ENCODE measurements at places on chromosomes 5 and 9.

DNA sequence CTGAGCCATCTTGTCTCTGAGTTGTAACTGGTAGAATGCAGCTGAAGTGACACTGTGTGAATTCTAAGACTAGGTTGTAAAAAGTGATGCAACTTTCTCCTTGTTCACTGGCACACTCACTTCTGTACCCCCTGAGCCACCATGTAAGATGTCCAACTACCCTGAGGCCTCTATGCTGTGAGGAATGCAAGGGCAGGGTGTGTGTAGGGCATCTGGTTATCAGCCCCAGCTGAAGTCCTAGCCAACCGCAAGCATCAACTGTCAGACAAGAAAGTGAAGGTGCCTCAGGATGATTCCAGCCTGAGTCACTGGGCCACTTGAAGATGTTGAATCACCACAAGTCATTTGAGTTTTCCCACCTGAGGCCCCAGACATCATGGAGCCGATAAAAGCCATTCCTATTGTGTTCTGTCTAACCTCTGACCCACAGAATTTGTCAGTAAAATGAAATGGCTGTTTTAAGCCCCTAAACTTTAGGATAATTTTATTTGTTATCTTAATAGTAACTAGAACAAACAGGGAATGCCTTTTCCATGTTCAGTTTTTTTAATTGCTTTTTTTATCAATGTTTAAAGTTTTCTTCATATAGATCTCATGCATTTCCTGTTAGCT, 18.7 kb upstream of the RHOBTB3 start:
- no peak for DNase-seq

DNA sequence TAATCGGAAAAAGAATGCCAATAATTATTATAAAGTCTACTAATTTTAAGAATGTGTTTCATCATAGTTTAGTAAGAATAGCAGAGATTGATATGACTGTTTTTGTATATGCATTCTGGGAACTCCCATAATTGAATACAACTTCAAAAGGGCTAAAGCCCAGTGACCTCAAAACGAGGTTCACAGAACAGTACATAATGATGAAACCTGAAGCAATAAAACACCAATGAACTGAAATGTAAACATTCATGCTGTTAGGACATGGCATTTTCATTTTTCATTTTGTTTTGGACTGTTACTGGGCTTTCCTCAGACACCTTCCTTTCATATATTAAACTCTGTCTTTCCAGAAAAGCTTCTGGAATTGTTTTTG, 684 bp upstream of the JMY start:
- DNase-seq, result no peak

DNA sequence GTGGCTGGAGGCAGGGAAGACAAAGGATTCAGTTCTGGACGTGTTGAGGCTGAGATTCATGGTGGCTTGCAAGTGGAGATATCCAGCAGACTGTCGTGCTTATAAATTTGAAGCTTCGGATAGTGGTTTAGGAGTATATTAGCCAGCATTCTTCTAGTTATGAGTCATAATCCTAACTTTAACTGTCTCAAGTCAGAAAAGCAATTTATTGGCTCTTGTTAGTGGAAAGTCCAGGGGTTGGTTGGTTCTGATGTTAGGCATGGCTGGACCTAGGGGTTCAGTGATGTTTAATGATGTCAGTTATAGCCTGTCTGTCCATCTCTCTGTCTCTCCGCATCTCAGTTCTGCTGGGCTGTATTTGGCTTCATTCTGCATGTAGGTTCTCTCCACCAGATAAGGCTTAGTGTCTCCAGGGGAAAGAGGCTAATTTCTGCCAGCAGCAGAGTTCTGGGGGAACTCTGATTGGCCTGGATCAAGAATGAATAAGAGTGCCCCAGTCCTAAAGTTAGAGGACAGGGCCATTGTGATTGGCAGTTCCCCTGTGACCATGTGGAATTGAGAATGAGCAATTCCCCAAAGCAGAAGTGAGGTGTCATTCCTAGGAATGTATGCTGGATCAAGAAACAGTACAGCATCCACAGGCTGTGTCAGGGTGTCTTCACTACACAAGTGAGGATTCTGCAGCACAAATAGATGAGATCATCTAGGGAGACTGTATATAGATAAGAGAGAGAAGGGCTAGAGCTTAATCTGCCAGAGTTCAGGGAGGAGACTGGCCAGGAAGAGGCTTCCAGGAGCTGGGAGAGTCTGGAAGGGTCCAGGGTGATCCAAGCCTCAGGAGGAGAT, 72.9 kb upstream of the SHB start:
- no peak for DNase-seq

DNA sequence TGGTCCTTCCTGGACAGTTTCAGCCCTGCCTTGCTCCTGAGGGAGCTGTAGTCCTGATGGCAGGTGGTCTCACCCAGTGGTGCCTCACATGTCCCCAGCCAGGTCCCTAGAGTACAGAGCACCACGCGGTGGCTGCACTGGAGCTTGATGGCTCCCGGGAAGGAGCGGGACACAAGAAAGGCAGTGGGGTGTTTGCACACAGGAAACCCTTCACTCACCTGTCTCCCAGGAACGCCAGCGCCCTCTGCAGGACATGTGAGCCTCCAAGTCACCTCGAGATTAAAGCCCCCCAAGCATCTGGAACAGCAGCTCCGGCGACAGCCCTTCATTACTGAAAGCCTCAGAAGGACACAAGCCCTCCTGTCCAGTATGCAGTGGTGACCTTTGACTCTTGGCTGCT, 19.9 kb upstream of the TMEM250 start:
- no peak for DNase-seq

DNA sequence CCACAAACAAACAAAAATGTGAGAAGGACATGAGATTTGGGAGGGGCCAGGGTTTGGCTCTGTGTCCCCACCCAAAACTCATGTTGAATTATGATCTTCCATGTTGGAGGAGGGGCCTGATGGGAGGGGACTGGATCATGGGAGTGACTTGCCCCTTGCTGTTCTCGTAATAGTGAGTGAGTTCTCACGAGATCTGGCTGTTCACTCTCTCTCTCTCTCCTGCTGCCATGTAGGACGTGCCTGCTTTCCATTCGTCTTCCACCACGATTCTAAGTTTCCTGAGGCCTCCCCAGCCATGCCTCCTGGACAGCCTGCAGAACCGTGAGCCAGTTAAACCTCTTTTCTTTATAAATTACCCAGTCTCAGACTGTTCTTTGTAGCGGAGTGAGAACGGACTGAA, 118.7 kb downstream of the RXRA start:
- DNase-seq, result no peak

DNA sequence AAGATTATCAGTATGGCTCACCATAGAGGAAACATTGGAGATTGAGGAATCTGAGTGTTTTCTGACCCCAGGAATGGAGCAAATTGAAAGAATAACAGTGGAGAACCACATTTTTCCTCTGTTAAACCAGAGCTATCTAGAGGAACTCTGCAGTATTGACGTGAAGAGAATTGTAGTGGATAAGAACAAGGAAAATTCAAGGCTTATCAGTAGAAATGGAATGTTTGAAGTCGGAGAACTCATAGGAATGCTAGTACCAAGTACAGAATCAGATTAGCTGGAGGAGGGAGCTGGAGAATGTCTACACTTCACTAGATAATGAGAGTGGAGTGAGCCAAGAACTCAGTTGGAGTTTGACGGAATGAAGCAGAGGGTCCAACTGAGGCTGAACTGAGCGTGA, 50.3 kb downstream of the SNCAIP start:
- DNase-seq, result no peak

GRCh38 chr9:111726949-111727348, 65.5 kb downstream of the GNG10 start:
- no peak for DNase-seq

DNA sequence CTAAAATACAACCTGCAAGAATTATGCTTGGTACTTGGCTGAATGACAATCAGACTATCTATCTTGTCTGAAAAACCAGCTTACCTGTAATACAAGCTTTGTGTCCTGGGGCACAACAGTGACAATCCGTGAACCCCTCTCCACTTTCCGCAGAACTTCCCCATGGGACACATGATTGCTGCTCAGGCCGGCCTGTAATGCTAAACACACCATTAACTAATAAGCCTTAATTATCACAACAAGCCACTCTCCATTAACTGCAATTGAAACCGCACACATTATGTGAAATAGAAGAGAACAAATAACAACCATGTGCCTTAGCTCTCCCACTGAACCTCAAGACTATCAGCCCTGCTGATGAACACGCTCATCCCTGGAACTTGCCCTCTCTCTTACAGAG, 33.7 kb downstream of the ELP1 start:
- no peak for DNase-seq

Measured in vagina (tissue), 2 donors.